ENCODE measurements at places on chromosomes 4 and X. TPM values are rescaled to one million over a fixed set of nuclear protein-coding genes. Genes with fewer than 3 reads are reported as not detected.

Gene THAP9
- 24.5 TPM for total RNA-seq

GRCh38 chr4:183830438-183830985 is 74.6 kb upstream of the STOX2 start:
- no peak for DNase-seq
- H3K27ac ChIP-seq, result no peak overlapping the region
- no peaks in the 10 kb centered on the region for H3K4me1 ChIP-seq
- no peak overlapping the region for H3K4me3 ChIP-seq
- H3K27me3 ChIP-seq, result no peaks in the 10 kb centered on the region

- H3K27ac ChIP-seq, result no peak overlapping the region
- DNase-seq, result no peak
- no peak overlapping the region for H3K4me3 ChIP-seq
- H3K36me3 ChIP-seq, result no peaks in the 10 kb centered on the region
- no peaks in the 10 kb centered on the region for H3K4me1 ChIP-seq
- no peaks in the 10 kb centered on the region for H3K27me3 ChIP-seq
Measured at GRCh38 chrX:136549226-136549625, 17.2 kb downstream of the VGLL1 start.

DNA sequence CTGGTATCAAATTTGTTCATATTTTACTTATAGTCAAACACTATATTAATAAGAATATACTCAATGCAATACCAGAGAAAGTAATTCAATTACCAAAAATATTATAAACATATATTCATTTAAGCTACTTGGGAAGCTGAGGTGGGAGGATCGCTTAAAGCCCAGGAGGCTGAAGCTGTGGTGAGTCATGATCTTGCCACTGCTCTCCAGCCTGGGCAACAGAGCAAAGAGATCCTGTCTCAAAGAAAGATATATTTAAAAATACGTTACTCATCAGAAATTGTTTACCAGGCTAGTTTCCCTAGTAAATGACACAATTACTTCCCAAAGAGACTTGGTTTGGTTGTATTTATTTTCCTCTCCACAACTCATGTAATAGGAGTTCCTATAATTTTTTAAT is 433.6 kb downstream of the GASK1B start:
- no peaks in the 10 kb centered on the region for H3K27me3 ChIP-seq
- DNase-seq, result no peak
- no peak overlapping the region for H3K4me3 ChIP-seq
- H3K27ac ChIP-seq, result no peak overlapping the region
- no peaks in the 10 kb centered on the region for H3K4me1 ChIP-seq
- no peaks in the 10 kb centered on the region for H3K36me3 ChIP-seq

Gene KDR
- 102 TPM for total RNA-seq

Gene SSX4
- not detected for total RNA-seq

Gene DAPP1
- total RNA-seq, result not detected

- H3K4me3 ChIP-seq, result no peak overlapping the region
- H3K27ac ChIP-seq, result no peak overlapping the region
- no peaks in the 10 kb centered on the region for H3K4me1 ChIP-seq
Measured at GRCh38 chr4:188552741-188553275, 413.6 kb downstream of the TRIML1 start.

- no peak overlapping the region for H3K27ac ChIP-seq
- H3K27me3 ChIP-seq, result no peaks in the 10 kb centered on the region
- H3K4me1 ChIP-seq, result no peaks in the 10 kb centered on the region
Measured at GRCh38 chrX:2857566-2857965, 28.8 kb downstream of the GYG2 start.

Gene FAM47E
- total RNA-seq, result 0.66 TPM

DNA sequence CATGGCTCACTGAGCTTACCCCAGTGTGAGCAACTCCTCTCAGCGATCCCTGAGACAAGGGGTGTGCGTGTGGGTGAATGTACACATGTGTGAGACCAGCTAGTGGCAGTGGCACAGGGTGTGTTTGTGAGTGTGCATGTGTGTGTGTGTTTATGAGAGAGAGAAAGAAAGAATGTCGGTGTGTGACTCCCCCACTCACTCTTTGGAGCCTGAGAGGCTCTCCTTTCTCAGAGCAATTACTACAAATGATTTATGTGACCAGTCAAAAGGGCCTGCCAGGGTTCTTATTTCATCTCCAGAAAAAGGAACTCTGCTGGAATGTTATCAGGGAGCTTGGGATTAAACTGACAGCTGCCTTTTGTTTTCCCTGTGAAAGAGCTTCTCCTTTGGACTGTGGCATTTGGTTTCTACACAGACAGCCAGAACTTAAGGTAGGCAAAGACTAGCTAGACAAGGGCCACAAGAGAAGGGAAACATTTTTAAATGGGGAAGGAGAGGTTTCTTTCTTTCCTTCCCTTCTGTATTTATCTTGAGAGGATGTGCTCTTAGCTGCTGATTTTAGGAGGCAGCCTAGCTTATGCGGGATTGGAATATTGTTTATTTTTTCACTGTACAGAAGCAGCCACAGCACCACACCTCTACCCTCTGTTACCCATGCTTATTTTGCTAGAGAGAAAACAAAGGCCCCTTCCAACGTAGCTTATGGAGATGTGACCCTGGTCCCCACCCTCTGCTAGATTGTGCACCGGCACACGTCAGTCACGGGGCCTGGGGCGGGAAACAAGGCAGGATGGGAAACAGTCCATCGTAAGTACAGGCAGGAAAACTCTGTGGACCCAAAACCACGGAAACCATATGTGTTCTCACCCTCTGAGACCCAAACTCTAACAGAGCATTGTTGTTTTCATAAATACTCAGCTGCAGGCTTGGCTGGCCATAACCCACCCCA is 143.5 kb downstream of the MGST2 start:
- no peak for DNase-seq
- H3K27ac ChIP-seq, result no peak overlapping the region
- no peak overlapping the region for H3K4me3 ChIP-seq
- no peaks in the 10 kb centered on the region for H3K36me3 ChIP-seq
- H3K27me3 ChIP-seq, result no peaks in the 10 kb centered on the region

DNA sequence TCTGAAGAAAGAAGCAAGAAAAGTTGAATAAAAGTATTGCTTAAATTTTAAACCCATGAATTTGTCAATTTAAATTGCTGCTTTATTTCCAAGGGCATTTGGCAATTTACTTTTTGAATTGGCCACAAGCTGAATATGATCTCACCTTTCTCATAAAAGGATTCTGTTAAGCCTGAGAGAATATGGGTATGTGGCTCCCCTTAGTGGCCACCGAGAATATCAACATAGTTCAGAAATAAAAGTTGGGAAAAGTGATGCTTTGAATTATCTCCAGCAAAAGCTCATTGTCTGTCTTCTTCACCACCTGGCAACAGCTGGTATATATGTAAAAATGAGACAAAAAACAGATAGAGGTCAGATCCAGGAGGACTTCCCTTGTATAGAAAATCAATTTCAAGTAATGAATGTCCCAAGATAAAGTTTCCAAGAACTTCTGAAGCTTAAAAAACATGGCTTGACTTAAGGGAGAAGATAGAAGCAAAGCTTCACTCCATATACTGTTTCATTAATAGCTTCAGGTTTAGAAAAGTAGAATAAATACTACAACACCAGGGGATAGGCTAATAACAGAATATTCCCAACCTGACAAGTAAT is 290.7 kb upstream of the FAM241A start:
- peak; percentile 57 for DNase-seq
- no peaks in the 10 kb centered on the region for H3K4me1 ChIP-seq
- no peak overlapping the region for H3K27ac ChIP-seq
- no peaks in the 10 kb centered on the region for H3K27me3 ChIP-seq

GRCh38 chr4:102817613-102818268 is 9.6 kb downstream of the UBE2D3 start:
- peaks cover 70% of the 10 kb centered on the region for H3K4me1 ChIP-seq
- H3K27me3 ChIP-seq, result no peaks in the 10 kb centered on the region
- H3K27ac ChIP-seq, result no peak overlapping the region
- no peak overlapping the region for H3K4me3 ChIP-seq
- no peaks in the 10 kb centered on the region for H3K36me3 ChIP-seq

- no peak overlapping the region for H3K4me3 ChIP-seq
- DNase-seq, result no peak
- H3K4me1 ChIP-seq, result no peaks in the 10 kb centered on the region
- H3K36me3 ChIP-seq, result no peaks in the 10 kb centered on the region
Measured at GRCh38 chrX:39456894-39457604, 640.7 kb downstream of the BCOR start.

- H3K36me3 ChIP-seq, result no peaks in the 10 kb centered on the region
- DNase-seq, result peak; percentile 14
- no peaks in the 10 kb centered on the region for H3K27me3 ChIP-seq
- no peak overlapping the region for H3K4me3 ChIP-seq
Measured at GRCh38 chr4:152009983-152010709, 249.3 kb upstream of the GATB start.

Gene HMX1
- 0.69 TPM for total RNA-seq

- no peak for DNase-seq
- no peak overlapping the region for H3K4me3 ChIP-seq
- peaks cover 6% of the 10 kb centered on the region for H3K36me3 ChIP-seq
- no peaks in the 10 kb centered on the region for H3K4me1 ChIP-seq
- no peak overlapping the region for H3K27ac ChIP-seq
Measured at GRCh38 chr4:2723751-2724150, 32.4 kb downstream of the TNIP2 start.

Gene AP1AR
- total RNA-seq, result 25.5 TPM

- no peaks in the 10 kb centered on the region for H3K27me3 ChIP-seq
- no peaks in the 10 kb centered on the region for H3K4me1 ChIP-seq
- H3K4me3 ChIP-seq, result no peak overlapping the region
- DNase-seq, result no peak
Measured at GRCh38 chr4:86834901-86835300, 14.3 kb downstream of the SLC10A6 start.

Gene MTTP
- total RNA-seq, result 0.14 TPM

GRCh38 chrX:72005046-72005445 is 94.4 kb downstream of the NHSL2 start:
- 0 out of 2 replicates have a peak overlapping the region, but pooled peaks have one; percentile 20 for H3K4me3 ChIP-seq
- DNase-seq, result no peak
- H3K4me1 ChIP-seq, result peaks cover 27% of the 10 kb centered on the region
- H3K27me3 ChIP-seq, result no peaks in the 10 kb centered on the region
- peak overlapping the region; percentile 69 for H3K27ac ChIP-seq

Gene HTN1
- total RNA-seq, result not detected

GRCh38 chrX:108734426-108734825 is 1.9 kb downstream of the IRS4 start:
- no peaks in the 10 kb centered on the region for H3K36me3 ChIP-seq
- H3K4me3 ChIP-seq, result peak overlapping the region; percentile 73
- DNase-seq, result no peak
- no peak overlapping the region for H3K27ac ChIP-seq

DNA sequence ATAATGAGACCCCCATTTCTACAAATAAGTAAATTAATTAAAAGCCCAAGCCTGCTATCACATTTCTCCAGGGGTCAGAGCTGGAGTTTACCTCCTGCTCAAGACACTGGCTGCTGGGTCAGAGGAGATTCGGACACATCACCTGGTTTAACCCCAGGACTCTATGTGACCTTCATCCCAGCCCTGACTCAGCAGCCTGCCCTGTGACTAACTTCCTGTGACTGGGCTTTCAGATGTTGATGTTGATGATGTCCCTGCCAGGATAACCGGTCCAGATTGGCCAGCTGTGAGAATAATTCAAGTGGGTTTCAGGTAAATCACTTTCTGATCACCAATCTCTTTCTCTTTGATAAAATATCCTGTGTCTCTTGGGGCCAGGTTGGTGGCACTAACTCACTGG is 102.4 kb upstream of the MAML3 start:
- H3K27me3 ChIP-seq, result peaks cover 18% of the 10 kb centered on the region
- no peak for DNase-seq
- H3K4me3 ChIP-seq, result no peak overlapping the region
- H3K27ac ChIP-seq, result no peak overlapping the region
- H3K4me1 ChIP-seq, result peaks cover 36% of the 10 kb centered on the region
- no peaks in the 10 kb centered on the region for H3K36me3 ChIP-seq

Gene PAGE5
- not detected for total RNA-seq

GRCh38 chrX:150410513-150410912 is 47.4 kb downstream of the MAMLD1 start:
- no peak overlapping the region for H3K27ac ChIP-seq
- no peak for DNase-seq
- H3K27me3 ChIP-seq, result no peaks in the 10 kb centered on the region
- H3K4me3 ChIP-seq, result no peak overlapping the region
- H3K36me3 ChIP-seq, result no peaks in the 10 kb centered on the region

DNA sequence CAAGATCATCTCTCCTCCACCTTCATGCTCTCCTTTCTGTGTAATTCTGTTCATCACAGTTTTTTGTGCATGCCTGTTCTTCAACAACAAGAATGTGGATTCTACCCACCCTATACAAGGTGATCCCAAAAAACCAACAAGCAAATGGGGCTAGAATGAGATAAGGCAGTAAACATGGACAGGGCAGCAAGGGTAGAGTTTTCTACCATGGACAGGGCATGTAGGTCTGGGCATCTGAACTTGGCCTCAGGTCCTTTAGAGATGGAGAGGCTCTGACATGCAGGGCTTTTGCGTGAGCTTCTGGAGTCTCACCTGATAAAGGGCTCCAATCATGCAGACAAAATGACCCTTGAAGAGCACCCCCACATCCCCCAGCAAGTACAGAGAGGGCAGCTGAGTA is 36.4 kb downstream of the MAP7D2 start:
- H3K27me3 ChIP-seq, result no peaks in the 10 kb centered on the region
- no peak overlapping the region for H3K4me3 ChIP-seq
- no peaks in the 10 kb centered on the region for H3K4me1 ChIP-seq
- H3K27ac ChIP-seq, result no peak overlapping the region
- no peaks in the 10 kb centered on the region for H3K36me3 ChIP-seq
- DNase-seq, result no peak

GRCh38 chr4:90844241-90844640 is 717.0 kb downstream of the CCSER1 start:
- H3K36me3 ChIP-seq, result no peaks in the 10 kb centered on the region
- no peaks in the 10 kb centered on the region for H3K27me3 ChIP-seq
- H3K4me1 ChIP-seq, result no peaks in the 10 kb centered on the region
- no peak for DNase-seq
- H3K27ac ChIP-seq, result no peak overlapping the region
- no peak overlapping the region for H3K4me3 ChIP-seq

Gene ABLIM2
- 4.3 TPM for total RNA-seq

DNA sequence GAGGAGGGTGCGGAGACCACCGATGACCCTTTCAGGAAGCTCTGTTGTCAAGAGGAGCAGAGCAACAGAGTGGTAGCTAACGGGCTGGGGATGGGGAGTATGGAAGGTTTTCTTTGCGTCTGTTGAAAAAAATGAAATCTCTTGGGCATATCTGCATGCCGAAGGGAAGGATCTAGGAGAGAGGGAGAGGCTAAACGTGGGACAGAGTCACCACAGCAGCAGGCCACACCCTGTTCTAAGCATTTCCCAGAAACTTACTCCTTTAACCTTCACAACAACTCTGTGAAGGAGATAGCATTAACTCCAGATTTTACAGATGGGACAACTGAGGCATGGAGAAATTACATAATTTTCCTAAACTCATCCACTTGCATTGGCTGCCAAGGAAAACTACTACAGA is 71.8 kb upstream of the EXOC1L start:
- no peak for DNase-seq
- H3K4me3 ChIP-seq, result no peak overlapping the region
- no peaks in the 10 kb centered on the region for H3K27me3 ChIP-seq
- H3K36me3 ChIP-seq, result no peaks in the 10 kb centered on the region

Data from GM23338 (cell line).